Pulmonary artery endothelial cell (primary cell): ENCODE measurements at places on chromosomes 7 and 10. TPM values are rescaled to one million over a fixed set of nuclear protein-coding genes. Genes with fewer than 3 reads are reported as not detected.

Gene GIMAP4
- total RNA-seq, result 60.1 and 63.4 TPM in 2 replicates

Gene CFTR
- total RNA-seq, result not detected in 2 replicates

Gene MRLN
- total RNA-seq, result not detected in 2 replicates

Gene MMD2
- not detected in 2 replicates for total RNA-seq

Gene ATP5F1C
- total RNA-seq, result 308 and 315 TPM in 2 replicates

Gene ETV1
- 3.2 and 8.1 TPM in 2 replicates for total RNA-seq

Gene FAM25G
- total RNA-seq, result not detected in 2 replicates

Gene TCAF2
- 7.1 and 16.3 TPM in 2 replicates for total RNA-seq

Gene IFIT1B
- total RNA-seq, result not detected in 2 replicates

Gene AASS
- total RNA-seq, result 34.0 and 57.1 TPM in 2 replicates

Gene IRF5
- total RNA-seq, result 0.18 and 0.26 TPM in 2 replicates

Gene ANAPC16
- 48.9 and 59.8 TPM in 2 replicates for total RNA-seq

Gene TFEC
- 13.2 and 15.4 TPM in 2 replicates for total RNA-seq

Gene AGBL3
- total RNA-seq, result 1.4 and 1.5 TPM in 2 replicates

Gene ZNF488
- not detected in 2 replicates for total RNA-seq

Gene NODAL
- not detected in 2 replicates for total RNA-seq

Gene SLC35G1
- 4.2 and 4.4 TPM in 2 replicates for total RNA-seq

Gene NPY4R
- not detected in 2 replicates for total RNA-seq

Gene TMEM209
- 8.3 and 10.2 TPM in 2 replicates for total RNA-seq

Gene PIK3AP1
- total RNA-seq, result 0.13 and 0.21 TPM in 2 replicates

Gene SDK1
- 0.18 and 1.1 TPM in 2 replicates for total RNA-seq

Gene BLNK
- not detected in 2 replicates for total RNA-seq

Gene TMEM184A
- not detected in 2 replicates for total RNA-seq
